ENCODE measurements at places on chromosomes 4 and X.

DNA sequence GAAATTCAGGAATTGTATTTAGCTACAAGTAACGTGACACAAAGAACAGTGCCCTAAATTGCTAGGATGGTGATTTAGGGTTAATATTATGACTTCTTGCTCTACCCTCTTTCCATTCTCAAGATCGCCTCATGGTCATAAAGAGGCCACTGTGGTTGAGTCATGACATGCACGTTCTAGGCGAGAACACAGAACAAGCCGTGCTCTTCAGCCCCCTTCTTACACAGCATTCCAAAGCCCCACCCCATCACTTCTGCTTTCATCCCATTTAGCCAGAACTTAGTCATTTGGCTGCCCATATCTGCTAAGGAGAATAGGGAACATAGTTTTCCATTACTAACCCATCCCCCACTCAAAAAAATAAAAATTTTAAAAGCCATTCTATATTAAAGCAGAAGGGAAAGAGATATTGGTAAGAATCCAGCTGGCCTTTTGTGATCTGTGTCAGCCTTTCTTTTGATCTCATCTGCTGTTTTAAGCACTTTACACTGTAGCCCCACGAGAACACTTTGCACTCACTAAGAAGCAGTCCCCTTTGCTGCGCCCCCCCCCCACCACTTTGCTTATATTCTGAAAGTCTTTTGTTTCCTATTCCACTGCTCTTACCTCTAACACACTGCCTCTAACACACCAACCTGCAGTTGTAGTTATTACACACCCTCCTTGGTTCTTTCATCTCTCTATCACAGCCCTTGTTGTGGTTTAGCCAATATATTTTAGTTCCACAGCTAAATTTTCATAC lies 28.4 kb downstream of the NPNT start:
- no peak for DNase-seq

DNA sequence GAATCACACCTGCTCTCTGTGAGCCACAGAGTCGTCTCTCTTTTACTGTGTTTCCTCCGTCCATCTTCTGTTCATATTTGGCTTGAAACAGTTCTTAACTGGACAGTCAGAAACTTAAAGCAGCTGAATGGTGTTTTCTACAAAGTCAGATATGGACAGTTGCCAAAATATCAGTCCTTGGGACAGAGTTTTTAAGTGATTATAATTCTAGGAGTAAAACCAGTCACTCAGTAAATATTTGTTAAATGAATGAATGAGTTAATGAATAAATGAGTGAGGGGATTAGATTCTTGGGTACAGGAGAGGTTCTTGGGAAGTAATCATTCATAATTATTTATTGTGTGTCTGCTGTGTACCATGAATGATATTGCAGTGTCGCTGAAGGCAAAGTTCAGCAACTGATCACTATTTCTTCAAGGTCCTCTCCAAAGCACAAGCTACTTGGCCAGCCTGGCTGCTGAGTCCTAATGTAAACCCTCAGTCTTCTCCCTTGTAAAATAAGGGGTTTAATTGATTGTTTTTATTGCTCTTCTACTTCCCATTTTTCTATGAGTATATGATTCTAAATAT lies 5.5 kb upstream of the SCRG1 start:
- no peak for DNase-seq

GRCh38 chrX:52923781-52924241 lies 26.7 kb downstream of the FAM156B start:
- DNase-seq = no peak

DNA sequence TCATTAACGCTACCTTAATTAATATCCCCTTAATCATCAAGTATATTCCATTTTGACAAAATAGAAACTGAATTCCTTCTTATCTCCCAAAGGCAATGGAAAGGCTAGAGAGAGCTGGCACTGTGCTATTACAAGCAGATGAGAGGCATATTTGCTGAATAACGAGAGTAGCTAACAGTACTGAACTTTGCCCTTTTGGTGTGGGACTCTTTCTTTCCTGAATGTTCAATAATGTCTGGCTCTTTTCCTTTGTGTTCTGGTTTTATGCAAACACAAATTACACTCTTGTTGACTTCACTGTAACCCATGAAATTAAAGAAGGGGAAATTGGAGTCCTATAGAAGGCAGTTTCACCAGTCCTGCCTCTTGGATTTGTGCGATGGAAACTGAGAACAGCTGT lies 63.5 kb downstream of the SHROOM3 start:
- no peak for DNase-seq

- no peak for DNase-seq
Measured at GRCh38 chr4:182831376-182831775, 85.8 kb downstream of the DCTD start.

GRCh38 chr4:133483600-133484246 lies 334.6 kb downstream of the PCDH10 start:
- no peak for DNase-seq

GRCh38 chr4:21554500-21554899 lies 394.1 kb downstream of the KCNIP4 start:
- DNase-seq = no peak

DNA sequence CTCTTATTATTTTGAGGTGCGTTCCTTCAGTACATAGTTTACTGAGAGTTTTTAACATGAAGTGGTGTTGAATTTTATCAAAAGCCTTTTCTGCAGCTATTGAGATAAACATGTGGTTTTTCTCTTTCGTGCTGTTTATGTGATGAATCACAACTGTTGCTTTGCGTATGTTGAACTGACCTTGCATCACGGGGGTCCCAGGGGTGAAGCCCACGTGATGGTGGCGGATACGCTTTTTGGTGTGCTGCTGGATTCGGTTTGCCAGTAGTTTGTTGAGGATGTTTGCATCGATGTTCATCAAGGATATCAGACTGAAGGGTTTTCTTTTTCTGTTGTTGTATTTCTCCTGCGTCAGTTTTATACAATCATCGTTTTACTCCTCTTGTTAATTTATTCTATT lies 4.6 kb upstream of the H2BW1 start:
- DNase-seq = no peak

- no peak for DNase-seq
Measured at GRCh38 chr4:106473515-106473914, 104.9 kb upstream of the GIMD1 start.

DNA sequence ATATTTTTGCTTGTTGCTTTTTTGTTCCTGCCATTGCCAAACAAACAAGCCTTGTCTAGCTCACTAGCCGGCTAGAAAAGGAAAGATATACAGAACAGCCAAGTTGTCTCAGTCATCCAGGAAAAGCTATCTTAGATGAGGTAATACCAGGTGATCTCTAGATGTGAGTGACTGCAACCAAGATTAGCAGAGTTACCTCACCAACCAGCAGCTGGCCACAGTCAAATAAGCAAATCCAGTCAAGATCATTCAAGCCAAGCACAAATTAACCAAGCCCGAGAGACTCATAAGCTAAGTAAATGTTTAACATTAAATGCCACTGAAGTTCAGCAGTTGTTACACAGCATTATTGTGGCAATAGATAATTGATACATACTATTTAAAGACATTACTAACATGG lies 108.6 kb downstream of the CENPC start:
- DNase-seq = no peak

- no peak for DNase-seq
Measured at GRCh38 chr4:84939113-84939512, 27.4 kb downstream of the WDFY3 start.

- no peak for DNase-seq
Measured at GRCh38 chrX:136488706-136489105, 959 bp downstream of the BRS3 start.

GRCh38 chrX:47751670-47752069 lies 85.0 kb upstream of the ZNF81 start:
- peak; percentile 27 for DNase-seq

GRCh38 chr4:184189966-184190365 lies 27.7 kb downstream of the ENPP6 start:
- DNase-seq = no peak

DNA sequence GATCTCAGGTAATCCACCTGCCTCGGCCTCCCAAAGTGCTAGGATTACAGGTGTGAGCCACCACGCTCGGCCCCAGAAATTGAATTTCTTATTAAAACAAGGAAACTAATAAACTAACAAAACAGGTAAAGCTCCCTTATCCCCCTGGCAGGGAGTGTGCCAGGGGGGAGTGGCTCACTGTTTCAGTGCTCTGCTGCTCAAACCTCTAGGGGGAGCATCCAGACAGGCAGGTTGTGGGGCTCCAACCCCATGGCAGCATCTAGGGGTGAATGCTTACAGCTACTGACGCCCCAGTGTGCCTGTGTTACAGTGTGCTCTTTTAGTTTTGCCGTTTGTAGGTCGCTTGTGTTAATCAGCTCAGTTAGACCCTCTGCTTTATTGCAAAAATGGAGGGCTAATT lies 605.0 kb downstream of the GABRG1 start:
- no peak for DNase-seq

- no peak for DNase-seq
Measured at GRCh38 chr4:23485801-23486200, 404.0 kb downstream of the PPARGC1A start.

GRCh38 chr4:150348079-150348478 lies 233.9 kb upstream of the MAB21L2 start:
- DNase-seq = no peak

DNA sequence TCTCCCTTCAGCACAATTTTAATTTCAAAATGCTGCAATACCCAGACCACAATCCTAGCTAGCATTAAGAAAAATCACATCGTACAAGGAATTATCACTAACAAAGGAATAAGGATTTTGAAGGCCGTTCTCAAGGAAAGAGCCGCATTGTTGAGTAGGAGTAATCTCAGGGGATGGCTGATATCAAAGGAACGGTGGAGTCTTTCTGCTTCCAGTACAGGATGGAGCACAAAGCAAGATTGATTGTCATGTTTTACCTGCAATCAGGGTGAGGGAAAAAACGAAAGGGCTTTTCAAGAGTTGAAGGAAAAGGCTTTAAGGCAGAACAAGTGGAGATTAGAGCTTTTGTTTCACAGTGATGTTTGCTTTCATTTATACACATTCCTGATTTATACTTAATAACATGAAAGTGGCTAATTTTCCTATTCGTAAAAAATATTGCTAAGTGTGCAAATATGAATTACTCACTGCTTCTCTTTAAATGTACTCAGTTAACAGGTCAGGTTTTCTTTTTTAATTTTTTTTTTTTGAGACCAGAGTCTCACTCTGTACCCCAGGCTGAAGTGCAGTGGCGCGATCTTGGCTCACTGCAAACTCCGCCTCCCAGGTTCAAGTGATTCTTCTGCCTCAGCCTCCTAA lies 207.0 kb downstream of the TRIML1 start:
- DNase-seq = no peak

DNA sequence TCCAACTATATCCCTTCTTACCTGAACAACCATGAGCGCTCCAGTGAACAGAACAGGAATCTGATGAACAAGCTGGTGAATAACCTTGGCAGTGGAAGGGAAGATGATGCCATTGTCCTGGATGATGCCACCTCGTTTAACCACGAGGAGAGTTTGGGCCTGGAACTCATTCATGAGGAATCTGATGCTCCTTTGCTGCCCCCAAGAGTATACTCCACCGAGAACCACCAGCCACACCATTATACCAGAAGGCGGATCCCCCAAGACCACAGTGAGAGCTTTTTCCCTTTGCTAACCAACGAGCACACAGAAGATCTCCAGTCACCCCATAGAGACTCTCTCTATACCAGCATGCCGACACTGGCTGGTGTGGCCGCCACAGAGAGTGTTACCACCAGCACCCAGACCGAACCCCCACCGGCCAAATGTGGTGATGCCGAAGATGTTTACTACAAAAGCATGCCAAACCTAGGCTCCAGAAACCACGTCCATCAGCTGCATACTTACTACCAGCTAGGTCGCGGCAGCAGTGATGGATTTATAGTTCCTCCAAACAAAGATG lies 870.2 kb downstream of the ADGRL3 start:
- DNase-seq = no peak

GRCh38 chr4:48085821-48086589 lies 48.0 kb downstream of the TXK start:
- DNase-seq = no peak

GRCh38 chr4:38860788-38861424 lies 4.3 kb upstream of the TLR6 start:
- DNase-seq = peak; percentile 66

- DNase-seq = no peak
Measured at GRCh38 chrX:140697618-140698017, 11.9 kb upstream of the LINC00632 start.

- DNase-seq = no peak
Measured at GRCh38 chr4:17024425-17024824, 126.0 kb upstream of the LDB2 start.

- DNase-seq = no peak
Measured at GRCh38 chr4:98652996-98653395, 5.4 kb downstream of the TSPAN5 start.
